ENCODE measurements at places on chromosomes 7 and 10.
A peak's percentile ranks its signal among the peaks of the same experiment; 100 is the strongest.

DNA sequence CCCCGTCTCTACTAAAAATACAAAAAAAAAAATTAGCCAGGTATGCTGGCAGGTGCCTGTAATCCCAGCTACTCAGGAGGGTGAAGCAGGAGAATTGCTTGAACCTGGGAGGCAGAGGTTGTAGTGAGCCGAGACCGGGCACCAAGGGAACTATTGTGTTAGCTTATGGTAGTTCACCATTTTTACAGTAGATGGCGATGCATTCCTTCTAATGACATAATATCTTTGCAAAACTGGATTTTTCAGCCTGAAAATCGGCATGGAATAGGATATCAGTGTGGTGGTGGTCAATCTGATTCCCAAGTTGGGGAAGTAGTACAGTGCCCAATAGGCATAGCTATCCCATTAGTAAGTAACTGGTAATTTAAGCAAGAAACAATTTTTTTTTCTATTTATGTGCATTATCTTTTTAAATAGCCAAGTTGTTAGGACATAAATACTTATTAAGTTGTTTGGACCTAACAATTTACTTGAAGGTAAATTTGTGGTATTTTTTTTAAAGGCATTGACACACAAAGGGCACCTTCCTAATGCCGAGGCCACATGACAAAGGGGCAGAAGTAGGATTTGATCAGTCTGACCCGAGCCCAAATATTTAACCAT lies 17.6 kb upstream of the IMPDH1 start:
- no peak for DNase-seq

DNA sequence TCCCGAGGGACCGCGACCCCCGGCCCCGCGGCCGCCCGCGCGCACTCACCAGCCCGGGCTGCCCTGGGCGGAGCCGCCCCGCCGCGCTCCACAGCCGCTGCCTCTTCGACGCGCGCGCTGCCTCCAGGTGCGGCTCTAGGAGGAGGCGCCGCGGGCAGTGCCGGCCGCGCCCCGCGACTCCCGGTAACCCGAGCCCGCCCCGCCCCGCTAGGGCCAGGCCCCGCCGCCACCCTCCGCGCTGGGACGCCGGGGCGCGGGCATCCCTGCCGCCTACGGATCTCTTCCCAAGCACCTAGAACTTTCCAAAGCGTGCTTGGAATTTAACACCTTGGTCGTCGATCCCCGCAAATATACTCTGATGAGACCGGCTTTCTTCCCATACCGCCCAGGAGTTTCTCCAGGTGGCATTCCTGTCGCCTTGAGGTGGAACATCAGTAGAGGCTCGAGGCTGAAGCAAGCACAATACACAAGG lies at the start of gene SLC26A5:
TSS of gene SLC26A5 (minus strand) at position 159 of the 472 bp plus-strand sequence. CDS start 24,693 bp downstream, outside the sequence.
- peak; percentile 9 for DNase-seq

DNA sequence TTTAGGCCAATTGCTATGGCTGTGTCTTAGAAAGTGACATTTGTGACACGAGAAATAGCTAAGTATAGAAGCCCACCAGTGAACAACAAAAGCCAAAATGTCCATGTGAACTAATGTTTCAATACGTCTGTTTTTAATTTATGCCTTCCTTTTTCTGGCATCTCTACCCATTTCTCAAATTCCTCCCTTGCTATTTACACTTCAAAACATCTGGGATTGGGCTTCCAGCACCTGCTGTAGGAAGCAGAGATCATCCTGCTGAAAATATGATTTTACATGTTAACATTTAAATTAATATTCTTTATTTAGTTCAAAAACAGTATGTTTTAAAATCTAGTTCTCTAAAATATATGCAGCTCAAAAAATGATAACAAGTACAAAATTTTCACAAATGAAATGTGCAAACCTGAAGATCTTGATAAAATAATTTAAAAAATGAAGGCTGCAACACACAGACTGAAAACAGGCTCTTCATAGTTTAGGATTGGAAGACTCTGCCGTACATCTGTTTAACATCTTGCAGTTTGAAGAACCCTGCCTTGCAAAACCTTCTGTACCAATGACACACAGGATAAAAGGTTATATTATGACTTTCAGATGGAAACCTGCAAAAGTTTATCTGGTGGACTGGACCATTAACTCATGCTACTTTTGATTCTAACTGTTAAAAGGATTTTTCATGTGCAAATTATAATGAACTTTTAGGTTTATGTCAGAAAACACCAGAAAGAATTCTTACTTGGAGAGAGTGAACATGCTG lies 408.4 kb downstream of the SUGCT start:
- DNase-seq, result no peak

DNA sequence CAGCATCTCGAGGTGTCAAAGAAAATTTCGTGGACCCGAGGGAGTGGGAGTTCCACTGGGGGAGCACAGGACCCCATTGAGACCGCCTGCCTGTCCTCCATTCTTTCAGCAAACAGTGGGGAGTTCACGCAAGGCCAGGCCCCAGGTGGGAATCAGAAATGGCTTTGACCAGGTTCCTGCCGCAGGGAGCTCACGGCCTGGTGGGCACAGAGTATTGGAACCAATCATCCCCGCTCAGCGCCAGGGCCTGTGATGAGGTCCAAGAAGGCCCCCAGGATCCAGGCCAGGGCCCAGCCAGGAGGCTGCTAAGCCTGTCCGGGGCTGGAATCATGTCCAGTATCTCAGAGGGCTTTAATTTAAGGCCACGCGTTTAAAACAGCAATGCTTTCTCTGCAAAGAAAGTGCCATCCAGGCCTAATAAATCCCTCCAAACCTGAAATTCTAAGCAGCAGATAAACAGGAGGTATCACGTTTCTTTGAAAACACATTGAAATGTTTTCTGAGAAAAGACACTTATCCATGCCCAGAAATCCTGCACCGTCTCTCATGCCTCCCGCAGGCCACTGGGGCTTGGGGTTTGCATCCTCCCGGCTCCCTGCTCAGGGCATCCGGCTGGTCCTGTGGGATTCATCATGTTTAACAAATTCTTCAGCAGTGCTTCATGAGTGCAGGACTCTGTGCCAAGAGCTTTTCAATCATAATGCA lies 125.7 kb downstream of the OAT start:
- no peak for DNase-seq

DNA sequence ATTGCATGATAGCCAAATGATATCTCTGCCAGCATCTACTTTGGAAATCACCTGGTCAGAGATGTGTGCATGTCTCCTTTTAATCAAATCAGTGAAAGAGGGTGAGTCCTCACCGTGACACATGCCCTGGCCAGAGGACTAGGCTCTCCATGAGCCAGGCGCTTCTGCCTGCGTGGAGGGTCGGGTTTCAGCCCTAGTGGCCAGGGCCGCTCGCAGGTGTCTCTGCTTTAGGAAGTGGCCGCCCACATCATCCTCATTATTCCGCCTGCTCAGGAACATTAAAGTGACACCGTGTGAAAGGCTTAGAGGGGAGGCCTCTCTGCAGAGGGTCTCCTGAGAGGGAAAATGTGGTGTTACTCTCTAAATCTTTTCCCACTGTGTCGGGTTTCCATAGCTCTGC lies 173.6 kb upstream of the PRKCQ start:
- no peak for DNase-seq

GRCh38 chr7:150657526-150657925 lies 25.3 kb upstream of the GIMAP6 start:
- DNase-seq, result no peak

DNA sequence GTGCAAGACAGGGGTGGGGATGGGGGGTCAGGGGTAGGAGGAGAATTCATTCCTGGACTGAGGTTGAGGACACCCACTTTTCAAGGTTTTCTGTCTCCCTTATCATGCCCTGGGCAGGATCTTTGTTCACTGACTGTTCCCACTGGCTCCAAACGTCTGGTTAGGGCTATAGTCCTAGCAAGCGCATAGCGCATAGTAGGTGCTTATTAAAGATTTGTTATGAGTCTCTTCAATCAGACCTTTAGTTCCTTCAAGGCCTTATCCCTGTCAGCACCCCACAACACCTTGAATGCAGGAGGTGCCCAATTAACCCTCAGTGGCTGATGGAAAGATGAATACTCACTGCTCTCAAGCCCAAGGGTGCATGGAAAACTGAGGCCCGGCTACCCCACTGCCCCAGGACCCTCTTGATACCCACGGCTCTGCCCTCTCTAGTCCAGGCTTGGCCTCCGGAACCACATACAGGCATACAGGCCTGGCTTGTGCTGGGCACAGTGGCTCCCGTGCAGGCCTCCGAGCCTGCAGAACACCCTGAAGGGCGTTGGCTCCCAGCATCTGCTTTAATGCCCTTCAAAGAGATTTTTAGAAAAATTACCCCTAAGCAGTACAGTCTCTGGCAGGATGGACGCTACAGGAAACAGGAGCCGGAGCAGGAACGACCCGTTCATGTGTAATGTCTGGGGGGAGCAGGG lies 177.7 kb downstream of the SH3PXD2A start:
- DNase-seq, result no peak

- DNase-seq, result peak; percentile 50
These were observed 62.4 kb downstream of the LSM5 start for GRCh38 chr7:32427769-32428291.

DNA sequence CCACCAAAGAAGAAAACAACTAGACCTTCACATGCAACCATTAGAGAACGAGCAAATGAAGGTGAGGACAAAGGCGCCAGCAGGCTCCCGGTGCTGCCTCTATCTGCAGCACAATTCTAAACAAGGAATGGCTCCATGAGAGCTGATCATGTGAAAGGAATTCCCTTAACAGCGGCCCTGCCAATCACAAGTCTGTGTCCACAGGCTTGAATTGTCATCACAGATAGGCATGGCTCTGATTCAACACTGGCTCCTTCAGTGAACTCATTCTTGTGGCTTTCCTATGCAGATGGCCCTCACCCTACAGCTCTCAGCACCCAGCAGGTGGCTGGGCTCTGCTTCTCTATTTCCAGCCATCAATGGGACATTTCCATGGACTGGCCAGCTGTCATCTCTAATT lies 36.2 kb downstream of the LAMB1 start:
- DNase-seq, result no peak

DNA sequence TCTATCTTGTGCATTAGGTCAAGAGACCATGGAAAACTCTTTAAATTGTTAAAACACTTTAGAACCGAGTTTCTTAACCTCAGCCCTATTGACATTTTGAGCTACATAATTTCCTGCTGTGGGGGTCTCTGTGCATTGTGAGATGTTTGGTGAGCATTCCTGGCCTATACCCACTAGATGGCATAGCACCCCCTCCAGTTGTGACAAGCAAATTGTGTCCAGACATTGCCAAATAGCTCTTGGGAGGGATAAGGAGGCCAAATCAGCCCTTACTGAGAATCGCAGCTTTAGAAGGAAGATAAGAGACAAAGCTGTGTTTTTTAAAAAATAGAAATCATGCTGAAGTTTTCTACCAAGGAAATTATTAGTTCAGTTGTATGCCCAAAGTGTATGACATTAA lies 1158.5 kb upstream of the C7orf33 start:
- DNase-seq, result no peak

DNA sequence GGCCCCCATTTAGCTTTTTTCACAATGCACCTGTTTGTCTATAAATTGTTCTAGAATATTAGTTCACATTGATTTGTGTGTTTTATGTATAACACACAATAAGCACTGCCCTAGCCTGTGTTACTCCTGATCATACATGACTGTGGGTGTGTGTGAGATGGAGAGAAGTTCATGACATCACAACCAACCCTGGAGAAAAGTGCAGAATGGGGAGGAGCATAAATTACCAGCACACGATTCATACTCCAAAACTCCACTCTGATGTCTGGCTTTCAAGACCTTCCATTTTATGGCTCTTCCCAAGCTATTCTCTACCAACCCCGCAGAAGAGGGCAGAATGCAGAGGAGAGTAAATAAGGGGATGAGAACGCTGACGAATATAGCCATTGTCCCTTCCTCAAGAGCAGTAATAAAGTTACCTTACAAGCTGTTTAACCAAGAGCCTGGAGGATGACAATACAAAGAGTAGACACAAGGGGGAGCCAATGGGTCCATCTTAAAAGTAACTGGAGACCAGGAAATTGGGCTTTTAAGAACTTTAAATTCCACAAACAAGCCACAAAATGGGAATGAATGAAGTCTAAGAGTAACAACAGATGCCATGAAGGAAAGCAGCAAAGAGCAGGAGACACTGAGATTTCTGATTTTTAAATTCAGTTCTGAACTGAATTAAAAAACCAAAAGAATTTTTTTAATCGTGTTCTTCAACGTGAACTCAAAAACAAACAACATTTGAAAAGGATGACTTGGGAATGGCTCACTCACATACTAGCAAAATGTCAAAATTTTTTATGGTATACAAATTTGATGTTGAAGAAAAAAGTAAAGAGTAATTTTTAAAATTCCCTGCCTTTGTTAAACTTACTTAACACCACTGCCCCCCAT lies 159.6 kb downstream of the PARD3 start:
- peak; percentile 48 for DNase-seq

DNA sequence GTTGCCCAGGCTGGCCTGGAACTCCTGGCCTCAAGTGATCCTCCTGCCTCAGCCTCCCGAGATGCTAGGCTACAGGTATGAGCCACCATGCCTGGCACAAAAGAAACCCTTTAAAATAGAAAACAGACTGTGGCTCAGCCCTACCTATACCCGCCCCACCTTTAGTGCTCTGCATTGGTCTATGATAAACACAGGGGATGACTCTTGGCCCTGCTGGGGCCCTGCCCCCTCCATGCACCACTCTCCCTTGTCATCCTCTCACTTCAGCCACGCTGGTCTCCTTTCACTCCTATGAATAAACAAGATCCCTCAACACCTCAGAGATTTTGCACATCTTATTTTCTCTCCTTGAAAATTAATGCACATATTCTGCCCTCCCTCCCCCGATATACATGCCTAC lies 251.4 kb upstream of the KLF14 start:
- DNase-seq, result no peak

- DNase-seq, result no peak
These were observed 35.7 kb downstream of the GSDME start for GRCh38 chr7:24721481-24722001.

DNA sequence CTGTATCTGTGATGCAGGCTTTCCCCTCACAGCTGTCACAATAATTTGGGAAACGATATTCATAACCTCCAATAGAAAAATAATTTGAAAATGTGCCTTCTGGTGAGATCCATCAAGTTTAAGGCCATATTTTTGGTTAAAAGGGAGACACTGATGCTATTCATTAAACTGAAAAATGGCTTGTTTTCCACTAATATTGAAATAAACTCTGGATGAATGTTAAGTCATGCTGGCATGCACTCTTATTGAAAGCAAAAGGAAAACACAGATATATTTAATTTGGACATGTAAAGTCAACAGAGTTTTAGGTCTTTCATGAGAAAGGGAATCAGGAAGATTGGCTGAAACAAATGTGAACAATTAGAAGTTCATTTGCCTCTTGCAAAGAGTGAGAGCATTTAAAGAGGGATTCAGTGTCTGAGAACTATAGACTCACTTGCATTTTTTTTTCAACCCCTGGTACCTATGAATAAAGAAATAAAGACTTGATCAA lies 879.2 kb downstream of the LRMDA start:
- no peak for DNase-seq

- DNase-seq, result no peak
These were observed 16.9 kb upstream of the KNDC1 start for GRCh38 chr10:133143200-133143533.

- DNase-seq, result no peak
These were observed 102.6 kb upstream of the HABP2 start for GRCh38 chr10:113450046-113450804.

- DNase-seq, result no peak
These were observed 114.1 kb downstream of the EMX2 start for GRCh38 chr10:117656385-117657367.
